T-cell (primary cell): ENCODE measurements at places on chromosomes 5 and 9.
A peak's percentile ranks its signal among the peaks of the same experiment; 100 is the strongest.

- no peak for DNase-seq
Observed at GRCh38 chr9:73613092-73613701, 461.5 kb downstream of the ANXA1 start.

- no peak for DNase-seq
Observed at GRCh38 chr5:24222876-24223275, 421.9 kb downstream of the CDH10 start.

DNA sequence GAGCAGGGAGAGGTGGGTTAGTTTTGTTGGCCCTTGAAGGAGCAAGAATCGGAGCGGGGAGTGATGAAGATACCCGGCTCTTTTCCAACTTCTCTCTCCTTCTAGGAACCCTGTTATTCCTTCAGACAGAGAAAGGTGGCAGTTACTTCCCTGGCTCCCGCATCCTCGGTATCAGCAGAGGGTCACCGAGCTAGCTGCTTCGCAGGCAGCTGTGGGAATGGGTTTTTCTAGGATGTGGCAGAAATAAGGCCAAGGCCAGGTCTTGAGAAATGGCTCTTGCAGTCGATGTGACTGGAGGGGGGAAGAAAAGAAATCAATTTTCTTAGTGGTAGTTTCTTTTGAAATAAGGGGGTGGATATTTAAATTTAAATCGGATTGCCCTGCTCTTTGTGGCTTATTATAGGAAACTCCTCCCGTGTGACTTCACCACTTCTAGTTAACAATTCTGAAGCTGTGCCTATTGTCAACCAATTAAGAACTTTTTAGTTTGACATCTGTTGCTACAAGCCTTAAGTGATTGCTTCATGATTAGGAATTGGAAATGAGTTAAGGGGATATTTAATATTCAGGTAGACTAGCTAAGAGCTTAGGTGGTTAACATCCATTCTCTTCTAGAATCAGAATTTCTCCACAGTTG is 1.4 kb downstream of the SAP30L start:
- no peak for DNase-seq

DNA sequence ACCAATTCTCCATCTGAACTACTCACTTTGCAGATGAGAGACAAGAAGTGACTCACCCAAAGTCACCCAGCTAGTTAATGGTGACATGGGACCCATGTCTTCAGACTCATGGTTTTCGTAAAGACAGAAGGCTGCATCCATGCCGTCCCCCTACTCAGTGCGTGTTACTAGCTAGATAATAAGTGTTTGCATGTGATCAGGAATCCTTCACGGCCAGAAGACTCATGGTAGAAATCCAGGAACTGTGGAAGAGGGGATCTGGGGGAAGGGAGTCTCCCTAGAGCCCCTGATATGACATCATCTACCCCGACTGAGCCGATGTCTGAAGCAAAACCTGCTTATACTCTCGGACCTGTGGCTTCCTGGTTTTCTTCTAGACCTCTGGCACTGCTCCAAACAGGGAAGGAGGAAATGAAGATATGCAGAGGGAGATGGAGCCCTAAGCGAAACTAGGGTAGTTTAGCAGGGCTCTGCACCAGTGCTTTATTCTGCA is 3.3 kb downstream of the RNF183 start:
- no peak for DNase-seq

GRCh38 chr9:20351715-20352114 is 270.6 kb downstream of the MLLT3 start:
- DNase-seq, result no peak

DNA sequence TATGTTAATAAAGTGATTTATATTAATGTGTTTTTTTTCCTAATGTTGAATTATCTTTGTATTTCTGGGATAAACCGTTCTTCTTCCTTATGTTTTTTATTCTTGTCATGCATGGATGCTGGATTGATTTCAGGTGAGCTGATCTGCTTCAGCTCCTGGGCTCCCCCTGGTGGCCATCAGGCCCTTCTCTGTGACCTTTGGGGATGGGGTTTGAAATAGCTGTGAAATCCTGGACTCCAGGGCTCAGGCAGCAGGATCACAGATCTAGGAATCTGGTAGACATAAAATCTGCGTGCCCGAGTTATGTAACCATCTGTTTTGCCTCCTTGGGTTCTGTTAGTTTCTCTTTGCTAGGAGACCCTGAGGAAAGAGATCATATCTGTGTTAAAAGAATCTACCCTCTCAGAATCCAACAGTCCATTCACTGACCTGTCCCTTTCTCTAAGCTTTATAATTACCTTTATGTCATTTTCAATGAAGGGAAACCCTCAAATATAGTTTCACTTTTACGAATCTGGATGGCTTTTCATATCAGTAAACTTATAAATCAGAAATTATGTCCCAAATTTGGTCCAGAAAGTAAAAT is 12.2 kb upstream of the OR13J1 start:
- DNase-seq, result peak; percentile 80

GRCh38 chr5:149153751-149154610 is 12.7 kb downstream of the ABLIM3 start:
- no peak for DNase-seq

GRCh38 chr5:67135381-67135984 is 61.1 kb downstream of the CD180 start:
- no peak for DNase-seq

- no peak for DNase-seq
Observed at GRCh38 chr9:15785584-15785983, 232.7 kb downstream of the CCDC171 start.

DNA sequence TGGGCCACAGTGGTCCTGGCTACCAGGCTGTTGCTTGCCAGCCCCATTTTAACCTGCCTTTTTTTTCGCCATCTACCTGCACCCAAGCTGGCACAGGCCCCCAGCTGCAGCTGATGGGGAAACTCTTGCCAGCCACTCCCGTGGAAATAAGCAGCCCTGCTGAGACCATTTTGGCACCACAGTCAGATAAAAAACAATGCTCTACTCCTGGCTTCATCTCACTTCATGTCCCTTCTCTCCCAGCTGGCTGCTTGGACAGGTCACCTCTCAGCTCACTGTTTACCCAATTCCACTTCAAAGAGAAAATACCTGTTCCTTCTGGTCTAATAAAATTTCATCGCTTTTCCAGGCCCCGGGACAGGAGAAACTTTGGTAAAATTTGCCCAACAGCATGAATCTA is 322.6 kb upstream of the SLC30A5 start:
- no peak for DNase-seq

- DNase-seq, result no peak
Observed at GRCh38 chr9:123267481-123268198, 746 bp downstream of the STRBP start.

- DNase-seq, result no peak
Observed at GRCh38 chr9:123617286-123617685, 261.3 kb downstream of the CRB2 start.

GRCh38 chr5:38263983-38264382 is 5.6 kb downstream of the EGFLAM start:
- DNase-seq, result no peak

DNA sequence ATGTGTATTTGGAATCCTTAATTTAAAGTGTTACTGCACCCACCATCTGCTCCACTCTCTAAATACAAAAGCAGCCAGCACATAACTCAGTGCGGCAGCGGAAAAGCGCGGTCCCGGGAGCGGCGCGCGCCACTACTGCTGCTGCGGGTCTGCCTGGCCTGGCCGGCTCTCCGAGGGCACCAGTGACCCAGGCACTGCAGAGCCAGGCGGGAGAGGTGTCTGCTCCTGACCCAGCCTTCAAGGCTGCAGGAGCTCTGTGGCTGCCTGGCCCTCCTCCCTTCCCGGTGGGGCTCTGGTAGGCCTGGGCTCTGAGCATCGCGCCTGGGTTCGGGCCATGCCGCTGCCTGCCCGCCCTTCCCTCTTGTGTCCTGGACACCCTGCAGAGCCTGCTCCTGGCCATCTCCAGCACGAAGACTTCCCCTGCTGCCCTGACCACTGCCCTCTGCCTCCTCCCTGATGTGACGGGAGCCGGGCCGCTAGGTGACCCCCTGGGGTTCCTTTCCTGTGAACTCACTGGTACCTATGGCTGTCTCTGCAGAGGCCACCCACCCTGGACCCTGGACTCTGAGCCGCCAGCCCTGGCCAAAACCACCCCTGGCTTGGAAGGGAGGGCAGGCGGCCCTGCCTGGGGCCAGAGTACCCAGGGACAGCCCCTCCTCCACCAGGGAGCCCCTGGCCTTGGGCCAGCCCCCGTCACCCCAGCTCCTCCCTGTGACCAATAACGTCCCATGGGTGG is 32.8 kb upstream of the UBAC1 start:
- no peak for DNase-seq

DNA sequence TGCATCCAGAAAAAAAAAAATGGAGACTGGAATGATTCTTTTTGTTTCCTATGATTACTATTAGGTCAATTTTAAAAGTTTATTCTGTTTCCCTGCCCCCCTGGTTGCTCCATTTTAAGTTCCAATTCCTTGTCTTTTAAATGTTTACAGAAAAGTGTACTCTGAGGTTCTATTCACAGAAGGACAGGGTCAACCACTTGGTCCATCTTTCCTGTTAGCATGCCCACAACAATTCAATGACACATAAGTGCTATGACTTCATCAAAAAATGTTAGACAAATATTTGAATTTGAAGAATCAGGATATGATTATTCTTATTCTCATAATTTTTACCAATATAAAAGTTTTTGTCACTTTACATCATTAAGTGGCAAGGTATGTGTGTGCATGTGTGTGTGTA is 123.7 kb downstream of the PDE4D start:
- DNase-seq, result no peak

DNA sequence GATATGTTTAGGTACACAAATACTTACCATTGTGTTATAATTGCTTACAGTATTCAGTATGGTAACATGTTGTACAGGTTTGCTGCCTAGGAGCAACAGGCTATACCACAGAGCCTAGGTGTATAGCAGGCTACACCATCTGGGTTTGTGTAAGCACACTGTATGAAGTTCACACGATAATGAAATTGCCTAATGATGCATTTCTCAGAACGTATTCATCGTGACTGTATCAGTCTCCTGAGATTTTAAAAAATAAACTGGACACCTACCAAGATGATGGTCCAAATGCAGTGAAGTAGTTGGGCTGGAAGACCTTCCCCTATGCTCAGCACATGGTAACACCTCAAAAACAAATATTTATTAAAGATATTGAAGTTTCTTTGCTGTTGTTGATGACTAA is 103.3 kb upstream of the NFIB start:
- DNase-seq, result no peak

- DNase-seq, result no peak
Observed at GRCh38 chr5:72790186-72790585, 26.3 kb upstream of the TNPO1 start.

DNA sequence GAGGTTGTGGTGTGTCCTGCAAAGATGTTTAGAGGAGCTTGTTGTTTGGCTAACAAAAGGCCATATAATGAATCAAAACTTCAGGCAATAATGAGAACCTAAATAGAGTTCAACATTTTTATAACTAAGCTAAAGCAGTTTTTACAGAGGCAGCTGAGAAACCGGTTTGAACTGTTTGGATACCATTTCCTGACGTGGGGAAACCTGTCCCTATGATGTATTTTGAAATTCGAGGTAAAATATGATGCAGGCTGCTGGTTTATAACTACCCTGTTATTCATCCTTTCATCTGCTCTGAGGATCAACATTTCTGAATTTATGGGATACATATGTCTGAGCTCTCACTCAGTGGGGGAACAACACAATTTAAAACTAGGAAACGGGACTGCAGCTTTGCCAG is 289.5 kb upstream of the IRX2 start:
- DNase-seq, result no peak

DNA sequence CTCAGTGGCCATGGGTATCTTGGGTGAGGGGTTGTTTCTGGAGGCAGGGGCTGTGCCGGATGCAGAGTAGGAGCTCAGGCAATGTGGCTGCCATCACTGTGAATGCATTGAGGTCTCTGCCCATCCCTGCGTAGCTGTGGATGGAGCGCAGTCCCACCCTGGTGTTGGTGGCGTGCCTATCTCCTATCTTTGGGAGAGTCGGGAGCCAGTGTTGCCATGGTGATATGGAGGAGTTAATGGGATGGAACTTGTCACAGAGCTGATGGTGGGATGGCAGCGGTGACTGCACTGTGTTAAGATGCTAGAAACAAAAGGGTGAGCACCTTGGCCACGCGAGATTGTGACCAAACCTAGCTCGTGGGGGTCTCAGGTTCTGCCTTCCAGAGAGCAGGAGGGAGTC is 197.3 kb downstream of the MELK start:
- DNase-seq, result no peak

DNA sequence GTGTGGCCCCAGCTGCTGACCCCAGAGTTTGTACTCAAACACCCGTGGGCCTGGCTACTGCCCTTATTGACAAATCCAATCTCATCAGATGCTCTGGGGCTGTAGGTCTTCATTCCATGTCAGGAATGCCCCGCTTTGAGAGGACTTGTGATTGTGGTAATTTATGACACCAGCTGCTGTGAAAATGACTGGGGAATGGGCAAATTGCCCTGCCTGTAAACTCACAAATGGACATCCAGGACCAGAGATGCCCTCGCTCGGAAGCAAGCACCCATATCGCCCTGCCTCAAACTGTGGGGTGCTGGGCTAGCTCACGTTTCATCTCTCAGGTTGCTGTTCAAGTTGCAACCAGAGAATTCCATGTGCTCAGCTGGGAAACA is 225.9 kb upstream of the MAP3K1 start:
- DNase-seq, result no peak

DNA sequence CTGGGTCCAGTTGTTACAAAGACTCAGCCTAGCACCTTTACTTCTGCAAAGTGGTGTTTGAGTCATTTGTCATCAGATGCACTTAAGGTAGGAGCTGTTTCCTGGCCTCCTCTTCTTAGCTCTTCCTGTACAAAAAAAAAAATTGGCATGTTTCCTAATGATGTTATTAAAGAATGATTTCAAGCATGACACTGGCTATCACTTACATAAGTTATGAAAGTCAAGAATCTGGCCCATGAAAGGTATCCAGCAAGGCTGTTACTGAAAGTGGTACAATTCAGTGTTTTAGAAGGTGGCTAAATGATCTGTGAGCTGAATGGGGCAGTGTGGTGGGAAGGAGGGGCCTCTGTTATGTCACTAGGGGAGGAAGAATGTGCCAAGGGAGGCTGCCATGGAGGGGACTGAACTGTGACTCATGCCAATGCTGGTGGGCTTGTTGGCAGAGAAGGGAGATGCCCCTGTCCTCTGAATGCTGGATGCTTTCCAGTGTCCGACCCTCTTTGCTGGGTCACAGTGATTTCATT is 175.1 kb upstream of the MAP1B start:
- DNase-seq, result no peak

GRCh38 chr5:108669462-108669861 is 78.2 kb upstream of the FER start:
- DNase-seq, result no peak

DNA sequence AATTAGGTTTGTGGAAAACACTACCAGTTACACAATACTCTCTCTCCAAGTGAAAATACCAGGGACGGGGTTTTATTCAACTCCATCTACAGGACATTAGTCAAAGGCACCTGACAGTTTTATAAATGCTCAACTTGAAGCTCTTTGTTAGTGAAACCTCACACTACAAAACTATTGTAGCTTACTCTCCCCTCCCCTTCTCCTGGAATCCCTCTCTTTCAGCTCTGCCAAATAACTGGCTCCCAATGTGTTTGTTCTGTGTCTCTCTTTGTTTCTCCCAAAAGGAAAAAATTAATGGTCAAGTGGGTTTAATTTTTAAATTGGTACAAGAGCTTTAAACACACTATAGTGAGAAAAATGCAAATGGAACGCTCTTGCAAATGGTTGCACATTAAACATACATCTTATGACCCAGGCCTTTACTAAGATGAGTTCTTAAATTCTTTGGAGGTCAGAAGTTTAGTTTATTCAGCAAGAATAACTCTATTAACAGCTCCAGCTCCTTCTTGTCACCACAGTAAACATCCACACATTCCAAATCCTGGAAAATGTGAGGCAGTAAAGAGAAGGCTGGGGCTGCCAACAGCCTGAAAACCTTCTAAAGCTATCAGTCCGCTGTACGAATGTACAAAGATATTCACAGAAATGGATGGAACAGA is 48.4 kb downstream of the ZNF608 start:
- no peak for DNase-seq
